Right atrium auricular region (tissue), 2 donors: ENCODE measurements at places on chromosomes 4 and X. TPM values are rescaled to one million over a fixed set of nuclear protein-coding genes. Genes with fewer than 3 reads are reported as not detected.

Gene AFP
- total RNA-seq: not detected

GRCh38 chr4:77449171-77449570 lies 156.4 kb upstream of the CXCL13 start:
- H3K27ac ChIP-seq: no peak overlapping the region
- no peaks in the 10 kb centered on the region for H3K4me1 ChIP-seq
- H3K4me3 ChIP-seq: no peak overlapping the region

- no peaks in the 10 kb centered on the region for H3K36me3 ChIP-seq
- no peak overlapping the region for H3K27ac ChIP-seq
- no peak for DNase-seq
- no peak overlapping the region for H3K4me3 ChIP-seq
- H3K4me1 ChIP-seq: no peaks in the 10 kb centered on the region
These were observed 173.7 kb upstream of the GALNTL6 start for GRCh38 chr4:171639540-171639939.

DNA sequence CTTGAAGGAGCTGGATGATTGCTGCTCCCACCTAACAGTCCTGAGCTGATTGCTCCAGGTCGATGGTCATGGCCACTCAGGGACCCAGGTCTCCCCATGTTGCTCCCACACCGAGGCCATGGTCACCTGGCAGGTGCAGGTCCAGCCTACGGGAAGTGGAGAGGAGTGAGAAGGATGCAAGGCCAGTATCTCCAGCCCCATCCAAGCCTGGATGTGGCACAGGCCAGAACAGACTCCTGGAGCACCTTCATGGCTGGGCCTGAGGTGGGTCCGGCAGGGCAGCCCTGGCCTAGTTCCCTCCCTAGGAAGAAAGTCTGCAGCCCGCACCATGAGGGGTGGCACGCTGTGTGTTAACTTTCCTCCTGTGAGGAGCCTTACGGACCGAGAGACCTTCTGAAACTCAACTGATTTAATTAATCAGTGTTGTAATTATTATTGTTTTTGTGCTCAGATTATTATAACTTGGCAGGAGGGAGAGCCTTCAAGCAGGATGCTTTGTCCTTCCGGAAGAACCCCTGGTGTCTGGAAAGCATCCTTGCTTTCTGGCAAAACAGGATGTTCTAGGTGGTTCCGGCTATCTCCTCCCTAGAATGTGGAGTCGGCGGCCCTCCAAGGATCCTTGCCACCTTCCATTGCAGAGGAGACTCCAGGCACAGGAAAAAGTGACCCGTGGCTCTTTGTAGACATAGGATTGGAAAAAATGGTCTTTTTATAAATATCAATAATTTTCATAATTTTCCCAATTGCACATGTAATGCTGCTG lies 92.3 kb upstream of the ADRA2C start:
- H3K27me3 ChIP-seq: no peaks in the 10 kb centered on the region
- H3K27ac ChIP-seq: no peak overlapping the region
- no peaks in the 10 kb centered on the region for H3K36me3 ChIP-seq
- H3K4me3 ChIP-seq: no peak overlapping the region
- H3K4me1 ChIP-seq: no peaks in the 10 kb centered on the region

DNA sequence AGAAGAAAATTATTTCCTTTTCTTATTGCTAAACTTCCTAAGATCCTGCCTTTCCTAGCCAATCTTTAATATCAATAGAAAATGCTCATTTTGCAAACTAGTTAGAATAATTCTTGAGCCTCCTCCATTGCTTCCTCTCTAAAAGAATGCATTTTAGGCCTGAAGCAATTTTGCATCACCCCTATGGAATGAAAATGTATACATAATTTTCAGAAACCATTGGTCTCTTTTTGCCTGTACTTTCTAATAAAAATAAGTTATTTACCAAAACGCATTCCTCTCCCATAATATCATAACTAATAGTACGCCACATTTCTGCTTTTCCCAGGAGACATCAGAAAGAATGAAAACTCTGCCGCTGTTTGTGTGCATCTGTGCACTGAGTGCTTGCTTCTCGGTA lies 1.7 kb downstream of the MUC7 start:
- no peak overlapping the region for H3K27ac ChIP-seq
- H3K27me3 ChIP-seq: no peaks in the 10 kb centered on the region
- H3K36me3 ChIP-seq: no peaks in the 10 kb centered on the region
- no peaks in the 10 kb centered on the region for H3K4me1 ChIP-seq
- H3K4me3 ChIP-seq: no peak overlapping the region

- H3K4me3 ChIP-seq: no peak overlapping the region
- H3K4me1 ChIP-seq: no peaks in the 10 kb centered on the region
- H3K36me3 ChIP-seq: no peaks in the 10 kb centered on the region
- DNase-seq: no peak
- no peaks in the 10 kb centered on the region for H3K27me3 ChIP-seq
These were observed 286.4 kb downstream of the BCOR start for GRCh38 chrX:39811376-39811775.

- H3K27me3 ChIP-seq: no peaks in the 10 kb centered on the region
- no peaks in the 10 kb centered on the region for H3K4me1 ChIP-seq
- DNase-seq: no peak
- H3K27ac ChIP-seq: no peak overlapping the region
- no peak overlapping the region for H3K4me3 ChIP-seq
These were observed 30.3 kb upstream of the IL13RA2 start for GRCh38 chrX:115047715-115048114.

GRCh38 chrX:152343306-152343705 lies 107.8 kb downstream of the GABRA3 start:
- H3K36me3 ChIP-seq: no peaks in the 10 kb centered on the region
- H3K27me3 ChIP-seq: no peaks in the 10 kb centered on the region
- DNase-seq: no peak
- no peak overlapping the region for H3K4me3 ChIP-seq
- no peaks in the 10 kb centered on the region for H3K4me1 ChIP-seq
- no peak overlapping the region for H3K27ac ChIP-seq
